ENCODE measurements at places on chromosomes 16 and 17.

GRCh38 chr16:30761427-30761927 lies 385 bp downstream of the CFAP119 start:
- DNase-seq, result peak; percentile 49

- DNase-seq, result no peak
Measured at GRCh38 chr17:29667969-29668368, 45.3 kb upstream of the CORO6 start.

GRCh38 chr16:30010844-30011713 lies at the start of gene DOC2A:
TSS of gene DOC2A (minus strand) at chr16:30011027. CDS start at chr16:30010222, 805 bp downstream.
- peak; percentile 61 for DNase-seq

DNA sequence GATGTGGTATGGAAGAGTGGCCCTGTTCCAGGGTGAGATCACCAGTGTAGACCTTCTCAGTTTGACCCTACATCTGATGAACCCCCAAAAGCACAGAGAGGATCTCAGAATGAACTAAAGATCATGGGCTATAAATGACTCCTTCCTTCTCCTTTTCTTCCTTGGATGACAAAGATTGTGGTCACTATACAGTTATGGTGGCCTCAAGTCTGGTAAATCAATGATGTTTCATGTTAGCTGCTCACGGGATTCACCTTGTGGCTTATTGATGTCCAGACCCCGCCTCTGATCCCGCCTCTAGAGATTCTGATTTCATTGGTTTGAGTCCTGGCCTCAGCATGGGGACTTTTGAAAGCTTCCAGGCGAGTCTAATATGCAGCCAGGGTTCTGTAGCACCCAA lies 112.2 kb downstream of the PITPNC1 start:
- no peak for DNase-seq

DNA sequence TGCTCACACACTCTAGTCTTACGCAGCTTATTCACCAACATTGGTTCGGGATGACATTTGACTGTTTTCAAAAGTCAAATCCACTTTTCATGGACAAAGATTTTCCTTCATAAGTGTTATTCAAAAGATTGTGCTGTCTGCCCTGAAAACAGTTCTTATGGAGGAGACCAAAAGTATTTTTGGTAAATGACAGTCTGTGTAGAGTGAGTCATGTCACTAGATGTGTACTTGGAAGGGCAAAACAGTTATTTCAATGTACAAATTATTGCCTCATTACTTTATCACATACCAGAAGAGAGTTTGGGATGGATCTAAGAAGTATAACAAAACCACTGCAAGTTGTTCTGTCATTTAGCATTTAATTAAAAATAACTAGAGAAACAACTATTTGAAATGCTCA lies 265.6 kb downstream of the CDH13 start:
- DNase-seq, result no peak

DNA sequence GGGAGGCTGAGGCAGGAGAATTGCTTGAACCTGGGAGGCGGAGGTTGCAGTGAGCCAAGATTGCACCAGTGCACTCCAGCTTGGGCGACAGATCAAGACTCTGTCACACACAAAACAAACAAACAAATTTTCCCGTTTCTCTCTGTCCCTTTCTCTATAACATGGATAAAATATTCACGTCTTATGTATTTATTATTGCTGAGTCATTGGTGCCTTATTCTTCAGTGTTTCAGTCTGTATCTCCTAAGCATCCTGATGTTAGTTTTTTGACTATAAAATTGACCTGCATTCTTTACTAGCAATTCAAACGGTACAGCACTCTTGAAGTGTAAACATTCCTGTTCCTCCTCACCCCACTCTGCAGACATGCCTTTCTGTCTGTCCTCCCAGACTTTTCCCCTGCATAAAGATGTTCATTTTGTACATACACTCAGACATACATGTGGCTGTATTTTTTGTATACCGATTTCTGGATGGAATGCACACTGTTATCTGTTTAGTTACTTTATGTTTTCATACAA lies 16.4 kb downstream of the DHODH start:
- no peak for DNase-seq

DNA sequence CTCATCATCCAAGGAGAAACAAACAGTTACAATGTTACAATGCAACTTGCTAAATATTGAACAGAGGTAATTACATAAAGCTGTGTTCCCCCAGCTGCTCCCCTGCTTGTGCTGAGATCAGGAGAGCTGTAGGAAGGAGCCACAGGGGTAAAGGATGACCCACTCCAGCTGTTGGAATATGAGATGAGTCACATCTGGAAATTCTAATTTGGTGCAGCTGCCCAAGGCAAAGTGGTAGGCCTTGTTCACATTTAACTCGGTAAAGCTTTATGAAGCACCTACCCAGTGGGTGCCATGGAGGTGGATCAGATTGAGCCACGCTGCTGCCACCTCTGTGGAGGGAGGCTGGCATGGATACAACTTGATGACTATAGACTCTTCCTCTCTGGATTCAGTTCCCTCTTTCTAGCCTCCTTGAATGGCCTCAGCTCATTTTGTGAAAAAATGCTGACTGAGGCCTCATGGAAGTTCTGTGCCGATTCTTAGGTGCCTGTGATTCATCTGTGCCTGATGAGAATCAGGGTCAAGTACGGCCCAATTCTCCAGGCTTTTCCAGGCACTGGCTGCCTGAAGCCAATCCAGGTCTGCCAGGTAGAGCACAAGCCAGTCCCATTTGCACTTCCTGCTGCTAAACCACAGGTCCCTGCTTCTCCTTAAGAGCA lies 7.4 kb downstream of the ZNF689 start:
- no peak for DNase-seq

- DNase-seq, result no peak
Measured at GRCh38 chr17:77729587-77729986, 228.9 kb upstream of the TNRC6C start.

GRCh38 chr17:75325348-75325747 lies 36.1 kb upstream of the SLC25A19 start:
- DNase-seq, result no peak

- peak; percentile 47 for DNase-seq
Measured at GRCh38 chr17:50283246-50283645, 9.0 kb downstream of the TMEM92 start.

Measured in GM12891 (cell line).